Glutamatergic neuron (in vitro differentiated cells): ENCODE measurements at places on chromosomes 7 and 10. TPM values are rescaled to one million over a fixed set of nuclear protein-coding genes. Genes with fewer than 3 reads are reported as not detected.

EPHB4 gene
- 21.5 TPM for total RNA-seq

DNA sequence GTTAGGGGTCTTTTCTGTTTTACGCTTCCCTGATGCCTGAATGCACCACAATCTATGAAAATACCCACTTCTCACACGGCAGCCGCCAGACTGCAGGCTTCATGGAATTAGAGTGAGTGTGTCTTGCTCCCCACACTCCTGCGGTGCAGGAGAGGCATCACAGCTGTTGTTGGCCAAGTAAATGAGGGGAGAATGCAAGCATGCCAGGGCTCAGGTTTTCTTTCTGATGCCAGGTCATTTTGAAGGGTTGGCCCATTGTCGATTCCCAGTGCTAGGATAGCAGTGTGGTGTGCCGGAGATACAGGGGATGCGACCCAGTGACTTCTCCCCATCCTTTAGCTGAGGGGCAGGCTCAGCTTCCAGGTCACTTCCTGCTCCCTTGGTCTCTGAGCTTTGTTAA lies 16.3 kb downstream of the CXCL12 start:
- no peak for DNase-seq

- no peak for DNase-seq
These were observed 9.4 kb downstream of the ABCB5 start for GRCh38 chr7:20624666-20625385.

MMP21 gene
- total RNA-seq = not detected

DNA sequence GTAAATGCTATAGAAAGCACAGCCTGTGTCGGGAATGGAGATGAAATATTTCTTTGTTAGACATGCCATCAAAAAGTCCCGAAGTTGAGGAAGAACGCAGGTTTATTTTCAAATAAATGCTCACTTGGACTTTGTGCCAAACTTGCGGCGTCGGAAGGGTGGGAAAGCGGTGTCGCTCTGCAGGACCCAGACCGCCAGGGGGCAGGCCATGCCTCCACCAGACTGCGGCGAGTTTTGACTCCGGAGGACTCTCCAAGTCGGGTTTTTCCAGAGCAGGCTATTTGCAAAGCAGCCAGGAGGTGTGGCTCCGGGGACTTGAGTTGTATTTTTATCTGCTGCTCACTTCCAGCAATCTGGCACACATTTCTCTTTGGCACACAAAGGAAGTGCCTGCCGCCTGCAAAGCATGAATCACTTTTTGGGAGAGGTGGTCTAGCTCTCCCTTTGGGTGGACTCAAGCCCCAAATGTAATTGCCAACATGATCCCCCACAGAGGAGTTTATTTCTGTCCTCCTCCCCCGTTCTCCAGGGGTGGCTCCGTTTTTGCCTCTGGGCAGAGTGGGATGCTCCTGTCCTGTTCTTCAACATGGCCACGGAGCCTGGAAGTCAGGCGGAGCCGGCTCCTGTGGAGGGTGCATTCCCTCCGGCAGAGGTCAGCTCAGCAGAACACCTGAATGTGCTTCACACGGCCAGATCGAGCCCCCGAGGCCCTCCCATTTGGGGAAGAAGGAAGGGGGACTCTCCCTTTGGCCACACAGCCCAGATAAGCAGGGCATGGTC lies 82.3 kb upstream of the GPR26 start:
- peak; percentile 92 for DNase-seq

DNA sequence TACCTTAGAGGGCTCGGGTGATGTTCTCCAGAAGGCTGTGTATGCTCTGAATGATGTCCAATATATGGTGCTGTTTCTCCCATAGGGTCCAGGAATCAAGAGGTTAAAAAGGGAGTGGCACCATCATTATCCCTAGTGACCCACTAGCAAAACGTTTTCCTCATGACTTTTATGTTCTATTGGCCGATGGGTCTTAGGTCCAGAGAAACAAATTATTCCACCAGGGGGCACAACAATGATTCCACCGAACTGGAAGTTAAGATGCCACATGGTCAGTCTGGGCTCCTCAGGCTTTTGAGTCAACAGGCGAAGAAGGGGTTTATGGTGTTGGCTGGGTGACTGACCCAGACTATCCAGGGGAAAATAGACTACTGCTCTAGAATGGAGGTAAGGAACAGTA lies 256.1 kb downstream of the COBL start:
- no peak for DNase-seq

- no peak for DNase-seq
These were observed 105.2 kb upstream of the NOBOX start for GRCh38 chr7:144508702-144509101.

DNA sequence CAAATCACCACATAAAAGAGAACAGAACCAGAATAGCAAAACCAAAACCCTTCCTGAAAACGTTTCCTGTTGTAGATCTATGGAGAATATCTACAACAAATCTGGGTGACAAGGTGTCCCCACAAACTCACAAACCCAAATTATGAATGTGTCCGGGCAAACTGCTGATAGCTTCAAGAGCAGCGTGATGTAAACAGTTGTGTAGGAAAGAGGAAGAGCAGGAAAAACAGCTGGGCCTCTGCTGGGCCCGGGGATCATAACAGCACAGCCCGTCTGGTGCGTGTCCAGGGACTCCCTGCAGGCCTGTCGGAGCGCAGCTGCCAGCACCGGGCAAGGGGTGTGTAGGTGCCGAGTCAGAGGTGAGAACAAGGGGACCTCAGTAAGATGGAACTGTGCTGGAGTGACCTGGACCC lies 53.7 kb downstream of the KCNH2 start:
- peak; percentile 41 for DNase-seq

GRCh38 chr7:100865938-100866728 lies 1.1 kb upstream of the TRIP6 start:
- DNase-seq = no peak

ZCCHC24 gene
- 3.0 TPM for total RNA-seq

UCMA gene
- total RNA-seq = not detected

DNA sequence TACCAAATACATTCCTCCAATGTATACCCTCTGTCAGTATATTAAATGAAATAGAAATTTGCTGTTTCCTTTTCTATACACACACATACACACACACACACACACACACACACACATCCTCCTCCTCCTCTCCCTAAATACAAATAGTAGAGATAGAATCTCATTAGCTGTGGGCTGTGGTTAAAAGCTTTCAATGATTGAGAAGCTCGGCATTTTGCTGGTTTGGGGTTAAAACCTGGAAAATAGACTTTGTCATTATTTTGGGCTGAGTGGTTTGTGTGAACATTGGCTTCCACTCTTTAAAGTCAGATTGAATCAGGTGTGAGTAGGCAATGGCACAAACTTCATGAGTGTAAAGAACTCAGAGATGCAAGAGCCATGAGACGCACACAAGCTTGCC lies 596.0 kb downstream of the XPNPEP1 start:
- no peak for DNase-seq

GET4 gene
- 70.2 TPM for total RNA-seq

WDR86 gene
- 70.5 TPM for total RNA-seq

- no peak for DNase-seq
These were observed 190.2 kb downstream of the SORCS3 start for GRCh38 chr10:104831272-104831671.
